NCI-H748 treated with DMSO at 0.1 percent for 48 hours (cell line): ENCODE measurements at places on chromosomes 3 and 15.

DNA sequence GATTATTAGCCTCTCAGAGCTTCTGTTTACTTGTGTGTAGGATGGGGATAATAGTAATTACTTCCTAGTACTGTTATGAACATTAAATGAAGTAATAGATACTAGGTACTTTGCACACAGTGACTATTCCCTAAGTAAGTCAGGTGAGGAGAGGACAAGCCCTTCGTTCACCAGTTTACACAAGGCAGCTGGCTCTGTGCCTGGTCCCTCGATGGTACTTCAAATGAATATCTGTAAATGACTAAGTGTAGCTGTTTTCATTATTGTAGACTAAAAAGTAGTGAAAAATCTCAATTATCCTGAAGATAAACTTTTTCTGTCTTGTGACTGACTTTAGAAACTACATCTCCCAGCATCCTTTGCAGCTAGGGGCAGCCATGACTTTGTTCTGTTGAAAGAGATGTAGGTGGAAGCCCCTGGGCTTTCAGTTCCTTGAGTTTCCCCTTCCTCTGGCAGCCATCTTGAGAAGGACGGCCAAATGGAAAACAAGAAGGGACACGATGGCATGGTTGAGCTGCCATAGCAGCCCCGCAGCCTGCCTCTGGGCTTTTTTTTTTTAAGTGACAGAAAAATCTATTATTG, 11.7 kb upstream of the WNT7A start:
- DNase-seq, result no peak

GRCh38 chr15:63308491-63308890, 31.1 kb downstream of the APH1B start:
- no peak for DNase-seq

GRCh38 chr3:131050001-131050400, 23.3 kb downstream of the NEK11 start:
- DNase-seq, result no peak

GRCh38 chr3:58214484-58215316, 3.9 kb upstream of the DNASE1L3 start:
- DNase-seq, result no peak

GRCh38 chr3:128492671-128493569, at the start of gene GATA2:
Gene GATA2 (minus strand): TSS chr3:128493201. CDS start chr3:128487031, 6,170 bp downstream.
- DNase-seq, result no peak
